GM04503 (cell line): ENCODE measurements at places on chromosomes 7 and 10.

DNA sequence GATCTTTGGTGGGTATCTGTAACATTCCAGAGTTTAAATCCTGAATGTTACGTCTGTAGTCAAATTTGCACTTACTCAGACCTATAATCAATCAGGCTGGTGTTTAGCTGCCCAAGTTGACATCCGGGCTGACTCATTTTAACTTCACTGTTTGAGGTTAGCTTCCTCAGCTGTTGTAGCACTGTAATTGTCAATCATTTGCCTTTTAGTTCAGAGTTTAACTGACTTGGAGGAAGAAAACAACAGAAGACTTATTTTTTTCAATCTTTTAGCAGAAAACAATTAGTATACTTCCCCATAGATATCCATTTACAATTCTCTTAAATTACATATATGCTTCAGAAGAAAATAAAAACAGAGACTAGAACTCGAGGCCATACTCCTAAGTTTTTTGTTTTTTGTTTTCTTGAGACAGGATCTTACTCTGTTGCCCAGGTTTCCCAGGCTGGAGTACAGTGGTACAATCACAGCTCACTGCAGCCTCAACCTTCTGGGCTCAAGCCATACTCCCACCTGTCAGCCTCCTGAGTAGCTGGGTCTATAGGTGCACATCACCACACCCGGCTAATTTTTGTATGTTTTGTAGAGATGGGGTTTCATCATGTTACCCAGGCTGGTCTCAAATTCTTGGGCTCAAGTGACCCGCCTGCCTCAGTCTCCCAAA lies 38.5 kb upstream of the LRRC17 start:
- DNase-seq, result peak; percentile 62

DNA sequence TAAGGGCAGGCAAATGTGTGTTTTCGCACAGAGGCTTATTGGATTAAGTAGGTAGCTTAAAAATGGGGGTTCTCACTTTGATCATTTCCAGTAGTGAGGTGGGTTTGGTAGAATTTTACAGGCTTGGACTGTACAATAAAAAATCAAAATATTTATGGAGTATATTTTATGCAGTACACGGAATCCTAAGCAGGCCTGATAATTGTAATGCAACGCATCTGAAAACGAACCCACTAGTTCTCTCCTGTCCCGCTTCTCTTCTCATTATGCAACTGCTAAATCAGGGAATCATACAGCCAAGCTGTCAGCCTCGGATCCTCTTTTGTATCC lies 377 bp upstream of the POLR1F start:
- DNase-seq, result no peak

- DNase-seq, result no peak
These were observed 335.7 kb downstream of the PHTF2 start for GRCh38 chr7:78134256-78134655.

GRCh38 chr10:85868627-85869499 lies 497.7 kb downstream of the GRID1 start:
- no peak for DNase-seq

DNA sequence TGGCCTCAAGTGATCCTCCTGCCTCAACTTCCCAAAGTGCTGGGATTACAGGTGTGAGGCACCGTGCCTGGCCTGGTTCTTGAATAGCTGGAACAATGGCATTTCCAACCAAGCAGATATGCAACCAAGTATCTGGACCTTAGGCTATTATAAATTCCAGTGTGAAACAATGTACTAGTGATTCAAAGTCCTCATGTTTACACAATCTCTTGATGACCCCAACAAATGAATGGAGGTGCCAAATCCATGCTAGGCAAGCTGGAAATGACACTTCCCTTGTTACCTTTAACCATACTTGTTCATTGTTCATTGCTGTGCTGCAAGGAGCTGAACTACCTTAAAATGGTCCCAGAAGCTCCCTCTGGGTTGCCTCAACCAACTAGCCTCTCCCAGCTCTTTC lies 282.2 kb upstream of the KLF14 start:
- no peak for DNase-seq

- no peak for DNase-seq
These were observed 452.0 kb downstream of the REEP3 start for GRCh38 chr10:63972949-63973827.

GRCh38 chr7:28180031-28180363 lies 598 bp downstream of the JAZF1 start:
- DNase-seq, result no peak

DNA sequence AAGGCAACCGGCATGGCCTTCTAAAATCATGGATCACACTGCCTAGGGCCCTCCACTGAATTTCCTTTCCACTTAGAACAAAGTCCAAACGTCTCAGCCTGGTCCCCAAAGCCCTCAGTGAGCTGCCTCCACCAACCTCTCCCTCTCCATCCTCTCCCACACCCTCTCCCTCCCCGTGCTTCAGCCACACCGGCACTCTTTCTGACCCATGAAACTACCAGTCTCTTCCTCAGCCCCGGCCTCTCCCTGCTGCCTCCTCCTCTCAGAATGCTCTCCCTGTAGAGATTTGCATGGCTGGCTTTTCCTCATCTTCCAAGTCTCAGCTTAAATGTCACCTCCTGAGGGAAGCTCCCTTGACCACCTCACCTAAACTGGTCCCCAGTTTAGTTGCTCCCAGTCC lies 219.0 kb upstream of the ZMIZ1 start:
- no peak for DNase-seq

- DNase-seq, result no peak
These were observed 571.4 kb downstream of the TCERG1L start for GRCh38 chr10:130740166-130740565.

DNA sequence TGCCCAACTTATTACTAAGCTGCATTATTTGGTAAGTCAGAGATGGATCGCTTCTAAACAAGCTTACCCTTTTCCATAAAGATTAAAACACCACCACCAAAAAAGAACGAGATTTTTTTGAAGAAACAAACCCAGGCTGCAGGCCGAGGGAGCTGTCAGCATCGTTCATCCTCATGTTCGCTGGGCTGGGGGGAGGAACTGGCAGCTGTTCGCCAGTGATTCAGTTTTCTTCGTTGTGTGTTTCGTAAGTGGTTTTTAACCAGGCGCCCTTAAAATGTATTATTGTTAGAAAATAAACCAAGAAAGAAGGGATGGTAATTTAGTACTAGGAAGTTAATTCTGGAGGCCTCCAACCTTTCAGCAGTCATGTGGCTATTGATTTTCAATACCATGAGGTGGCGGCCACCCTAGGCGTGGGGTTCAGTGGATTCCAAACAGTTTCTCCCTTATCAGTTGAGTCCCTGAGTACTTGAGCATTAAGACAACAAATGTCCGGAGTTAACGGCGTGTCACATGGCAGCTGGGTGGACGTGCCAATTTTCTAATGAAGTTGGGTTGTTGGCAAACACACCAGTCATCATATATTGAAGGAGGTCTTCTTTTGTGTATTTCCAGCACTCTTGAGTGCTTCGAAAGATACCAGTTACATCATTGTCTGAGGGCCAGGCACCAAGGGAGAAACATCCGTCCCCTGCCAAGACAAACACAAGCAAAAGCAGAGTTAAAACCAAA lies 173.2 kb downstream of the EBF3 start:
- no peak for DNase-seq

- peak; percentile 11 for DNase-seq
These were observed 131.3 kb downstream of the ADK start for GRCh38 chr10:74282151-74282847.

- DNase-seq, result no peak
These were observed 66.7 kb upstream of the SORCS3 start for GRCh38 chr10:104574427-104574826.

GRCh38 chr10:1309617-1310270 lies 253.6 kb downstream of the WDR37 start:
- DNase-seq, result no peak

GRCh38 chr10:76149602-76150138 lies 718.2 kb downstream of the LRMDA start:
- DNase-seq, result no peak

DNA sequence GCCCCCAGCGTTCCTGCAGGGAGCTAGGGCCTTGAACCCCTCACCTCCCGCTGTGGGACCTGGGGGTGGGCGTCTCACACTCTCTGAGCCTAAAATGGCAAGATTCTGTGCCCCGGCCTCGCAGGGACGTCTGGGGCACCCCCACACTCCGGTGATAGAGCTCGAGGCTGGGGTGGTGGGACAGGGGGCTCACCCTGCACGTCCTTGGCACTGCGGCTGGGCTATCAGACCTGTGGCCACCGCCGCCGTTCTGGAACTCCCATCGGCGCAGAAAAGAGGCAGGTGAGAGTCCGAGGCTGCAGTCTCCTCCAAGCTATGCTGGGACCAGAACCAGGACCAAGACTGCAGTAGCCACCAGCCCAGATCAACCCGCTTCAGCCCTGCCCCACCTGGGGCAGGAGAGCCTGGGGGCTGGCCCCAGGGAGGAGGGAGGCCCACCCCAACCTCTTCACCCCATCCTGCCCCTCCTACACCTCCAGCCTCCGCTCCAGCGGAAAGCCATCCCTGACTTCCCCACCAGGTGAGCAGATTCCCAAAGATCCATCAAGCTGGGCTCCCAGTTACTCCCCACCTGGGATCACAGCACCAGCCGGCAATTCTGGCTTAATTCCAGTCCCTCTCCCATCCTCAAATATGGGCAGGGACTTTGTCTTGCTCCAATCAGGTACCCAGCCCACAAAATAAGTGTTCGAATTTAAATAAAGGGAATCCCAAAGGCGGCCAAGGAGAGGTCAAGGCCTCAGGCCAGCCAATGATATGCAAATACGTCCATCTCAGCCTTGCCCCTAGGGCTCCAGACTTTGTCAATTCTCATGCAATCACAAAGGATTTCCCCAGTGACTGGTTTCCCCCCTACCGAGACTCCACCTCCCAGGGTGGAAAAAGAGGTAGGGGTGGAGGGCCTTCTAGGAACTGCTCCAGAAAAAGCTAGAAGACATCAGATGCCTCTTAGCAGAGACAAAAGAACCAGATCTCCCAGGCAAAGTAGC lies 16.4 kb downstream of the TNRC18 start:
- no peak for DNase-seq

GRCh38 chr7:132402751-132403245 lies 173.5 kb downstream of the PLXNA4 start:
- peak; percentile 56 for DNase-seq

DNA sequence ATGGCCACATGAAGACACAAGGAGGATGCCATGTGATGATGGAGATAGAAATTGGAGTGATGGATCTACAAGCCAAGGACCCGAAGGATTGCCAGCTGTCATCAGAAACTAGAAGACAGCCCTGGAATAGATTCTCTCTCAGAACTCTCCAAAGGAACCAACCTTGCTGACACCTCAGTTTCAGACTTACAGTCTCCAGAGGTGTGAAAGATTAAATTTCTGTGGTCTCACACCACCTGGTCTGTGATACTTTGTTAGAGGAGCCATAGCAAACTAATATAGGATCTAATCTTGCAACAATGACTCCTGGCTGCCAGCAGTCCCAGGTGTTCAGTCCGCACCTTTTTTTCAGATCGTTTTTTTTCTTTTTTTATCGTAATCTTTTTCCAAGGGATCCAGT lies 647.3 kb upstream of the GHITM start:
- DNase-seq, result no peak

DNA sequence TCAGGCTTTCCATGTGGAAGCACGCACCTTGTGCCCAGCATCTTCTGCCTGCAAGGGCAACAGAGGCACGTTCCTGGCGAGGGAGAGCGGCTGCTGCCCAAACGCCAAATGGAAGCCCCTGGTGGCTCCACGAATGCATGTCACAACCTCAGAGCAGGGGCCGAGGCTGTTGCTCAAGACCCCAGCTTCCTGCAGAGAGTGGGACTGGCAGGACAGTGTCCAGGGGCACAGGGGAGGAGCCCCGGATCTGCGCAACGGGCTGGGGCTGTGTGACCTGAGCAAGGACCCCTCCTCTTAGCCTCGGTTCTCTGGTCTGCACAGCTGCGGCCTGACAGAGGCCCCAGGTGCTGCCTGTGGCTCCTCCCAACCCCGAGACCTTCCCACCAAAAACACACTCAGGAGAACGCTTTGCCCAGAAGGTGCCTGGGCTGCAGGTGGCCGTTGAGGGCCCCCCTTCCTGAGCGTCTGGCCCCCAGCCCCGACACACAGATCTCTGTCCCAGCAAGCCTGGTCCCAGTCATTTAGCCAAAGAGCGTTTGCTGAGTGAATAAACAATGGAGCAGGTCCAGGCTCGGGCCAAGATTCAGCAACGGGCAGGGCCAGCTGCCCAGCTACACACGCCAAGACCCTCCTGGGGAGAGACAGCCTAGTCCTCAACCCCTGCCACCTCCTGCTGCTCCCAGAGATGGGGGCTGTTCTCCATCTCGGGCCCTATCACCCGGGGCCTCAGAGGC lies 1.2 kb downstream of the MICALL2 start:
- no peak for DNase-seq

- no peak for DNase-seq
These were observed 191.9 kb downstream of the ELFN1 start for GRCh38 chr7:1861799-1862458.

GRCh38 chr10:14023673-14024328 lies 306.9 kb downstream of the FRMD4A start:
- DNase-seq, result no peak

DNA sequence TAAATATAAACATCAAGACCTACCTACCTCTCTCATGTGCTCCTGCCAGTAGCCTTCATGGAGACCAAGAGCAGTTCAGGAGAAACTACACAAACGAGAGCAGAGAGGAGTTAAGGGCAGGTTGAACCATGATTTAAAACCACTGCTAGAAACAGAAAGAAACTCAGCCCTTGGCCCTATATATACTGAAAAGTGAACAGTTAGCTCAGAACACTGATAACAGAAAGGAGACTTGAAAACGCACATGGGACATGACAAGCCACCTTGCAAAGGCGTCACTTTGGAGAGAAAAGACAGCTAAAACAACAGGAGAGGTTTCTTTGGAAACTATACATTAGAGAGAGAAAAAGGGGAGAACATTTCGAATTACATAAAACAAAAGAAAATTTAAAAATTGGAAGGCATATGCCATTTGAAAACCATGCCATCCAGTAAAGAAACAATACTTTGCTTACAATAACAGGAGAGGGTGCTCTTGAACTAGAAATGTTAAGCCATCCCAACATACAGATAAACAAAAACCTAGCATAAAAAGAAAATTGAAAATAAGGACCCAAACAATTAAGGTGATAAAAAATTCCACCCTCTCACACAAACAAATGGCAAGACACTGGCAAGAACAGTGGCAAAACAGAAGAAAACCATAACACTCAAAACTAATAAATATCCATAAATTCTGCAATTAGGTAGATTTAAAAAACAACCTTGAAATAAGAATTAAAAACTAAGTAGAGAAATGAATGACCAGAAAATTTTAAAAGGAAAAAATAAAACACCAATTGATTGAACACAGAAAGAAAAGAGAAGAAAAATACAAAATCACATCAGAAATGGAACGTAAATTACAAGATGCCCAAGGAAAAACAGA lies 232.7 kb downstream of the IMMP2L start:
- peak; percentile 1 for DNase-seq

DNA sequence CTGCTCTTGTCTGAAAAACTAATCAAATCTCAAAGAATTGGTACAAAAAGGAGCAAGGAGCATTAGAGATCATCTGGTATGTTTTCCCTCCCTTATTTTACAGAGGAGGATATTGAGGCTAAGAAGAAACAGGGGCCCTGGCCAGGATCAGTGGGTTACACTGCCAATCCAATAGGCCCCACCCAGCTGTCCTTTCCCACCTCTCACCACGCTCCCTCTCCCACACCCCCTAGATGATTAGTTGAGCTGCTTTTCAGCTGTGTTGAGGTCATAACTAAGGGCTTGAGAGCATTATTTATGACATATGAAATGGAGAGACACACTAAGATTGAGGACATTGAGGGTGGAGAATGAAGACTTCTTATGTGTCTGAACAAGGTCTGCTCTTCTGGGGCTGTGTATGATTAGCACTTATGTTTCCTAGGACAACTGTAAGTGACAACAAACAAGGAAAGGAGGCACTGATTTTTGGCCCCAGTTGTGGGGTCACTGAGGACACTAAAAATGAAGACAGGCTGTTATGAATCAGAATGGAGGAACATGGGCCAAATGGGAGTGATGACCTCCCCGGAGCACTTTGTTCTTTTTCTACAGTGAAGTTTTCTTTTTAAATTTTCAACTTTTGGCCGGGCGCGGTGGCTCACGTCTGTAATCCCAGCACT lies 26.5 kb downstream of the VWA2 start:
- DNase-seq, result no peak
